GM12865 (cell line): ENCODE measurements at places on chromosomes 12 and 14.

GRCh38 chr12:61542551-61542950 is 717.7 kb upstream of the USP15 start:
- no peak for DNase-seq

- peak; percentile 47 for DNase-seq
Observed at GRCh38 chr14:75543253-75543652, 21.0 kb downstream of the BATF start.

- peak; percentile 26 for DNase-seq
Observed at GRCh38 chr12:122545855-122546254, 18.8 kb downstream of the KNTC1 start.

- no peak for DNase-seq
Observed at GRCh38 chr14:103346286-103346685, 12.2 kb downstream of the EIF5 start.

DNA sequence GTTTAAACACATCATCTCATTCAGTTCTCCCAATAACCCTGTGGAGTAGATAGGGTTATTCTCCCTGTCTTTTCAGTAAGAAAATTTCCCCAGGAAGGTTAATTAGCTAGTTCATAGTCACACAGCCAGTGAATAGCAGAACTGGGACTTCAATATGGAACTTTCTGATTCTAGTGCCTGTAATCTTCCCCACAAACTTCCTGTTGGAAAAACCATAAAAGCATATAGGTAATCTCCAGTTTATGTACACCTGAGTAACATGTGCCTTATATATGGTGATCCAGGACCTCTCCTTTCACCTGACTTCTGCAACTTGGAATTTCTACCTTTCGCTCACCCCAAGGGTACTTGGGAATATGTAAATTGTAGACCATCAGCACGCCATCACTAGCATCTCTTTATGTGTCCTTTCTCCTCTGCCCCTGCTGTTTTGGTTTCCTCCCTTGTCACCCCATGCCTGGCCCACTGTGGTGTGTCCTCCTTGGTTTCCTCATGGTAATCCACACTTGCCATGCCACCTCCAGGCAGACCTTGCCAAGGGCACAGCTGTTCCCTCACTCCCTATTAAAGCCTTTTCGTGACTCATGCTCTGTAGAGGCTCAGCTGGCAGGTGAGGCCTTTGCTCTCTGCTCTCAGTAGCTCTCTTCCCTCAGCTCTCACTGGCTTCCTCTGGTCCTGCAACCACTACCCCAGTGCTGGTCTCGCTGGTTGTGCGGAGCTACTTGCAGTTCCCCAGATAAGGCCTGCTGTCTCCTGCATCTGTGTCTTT is 16.7 kb downstream of the TBC1D30 start:
- DNase-seq: no peak

GRCh38 chr12:52147367-52147963 is 44.3 kb downstream of the KRT80 start:
- DNase-seq: no peak

DNA sequence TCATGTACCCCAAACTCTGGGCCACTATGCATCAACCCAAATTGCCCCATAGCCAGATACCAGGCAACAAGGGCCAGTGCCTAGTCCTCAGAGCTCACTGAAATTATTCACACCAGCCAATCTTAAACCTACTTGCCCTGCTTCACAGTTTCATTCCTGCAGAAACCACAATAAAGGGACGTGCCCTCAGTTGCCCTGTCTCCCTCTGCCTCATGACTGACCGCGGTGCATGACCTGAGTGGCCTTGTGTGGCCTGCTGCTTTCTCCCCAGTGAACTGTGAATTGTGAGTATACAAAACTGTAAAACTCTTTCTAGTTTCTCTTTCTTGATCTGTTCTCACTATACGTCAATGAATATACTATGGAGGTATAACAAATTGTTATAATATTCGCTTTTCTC is 490.9 kb upstream of the MIS18BP1 start:
- peak; percentile 24 for DNase-seq

DNA sequence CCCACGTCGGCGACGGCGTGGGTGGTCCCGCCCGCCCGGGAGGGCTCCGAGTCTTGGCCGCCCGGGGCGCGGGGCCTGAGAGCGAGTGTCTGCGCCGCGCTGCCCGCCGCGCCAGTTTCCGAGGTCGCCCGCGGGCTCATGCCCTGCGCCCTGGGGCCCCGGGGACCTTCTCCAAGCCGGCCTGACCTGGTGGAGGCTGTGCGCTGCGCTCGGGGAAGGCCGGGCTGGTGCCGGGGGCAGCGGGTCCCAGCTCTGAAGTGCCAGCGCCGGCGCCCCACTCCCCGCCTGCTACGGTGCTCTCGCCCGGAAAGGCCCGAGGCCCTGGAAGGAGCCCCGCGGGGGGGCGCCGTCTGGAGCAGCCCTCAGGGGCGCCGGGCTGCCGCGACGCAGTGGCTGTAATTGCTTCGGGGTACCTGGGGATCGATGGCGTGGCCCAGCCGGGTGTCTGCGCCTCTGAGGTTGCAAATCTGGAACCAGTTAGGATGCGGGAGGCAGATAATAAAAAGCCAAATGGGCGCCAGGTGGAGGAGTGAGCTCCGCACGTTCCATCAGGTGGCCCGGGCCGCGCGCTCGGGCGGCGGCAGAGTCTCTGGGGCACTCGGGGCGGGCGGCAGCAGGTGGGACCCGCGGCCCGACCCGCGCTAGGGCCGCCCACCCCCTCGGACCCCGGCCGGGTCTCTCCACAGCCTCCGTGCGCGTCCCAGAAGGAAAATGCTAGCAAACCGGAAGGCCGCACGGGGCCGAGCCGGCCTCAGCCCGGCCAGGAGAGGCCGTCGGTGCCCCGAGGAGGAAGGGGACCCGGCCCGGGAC is 102.3 kb upstream of the DIO3 start:
- no peak for DNase-seq

- no peak for DNase-seq
Observed at GRCh38 chr12:131591136-131591535, 119.8 kb upstream of the SFSWAP start.

GRCh38 chr12:127284870-127285431 is 982.0 kb upstream of the TMEM132C start:
- DNase-seq: peak; percentile 22

DNA sequence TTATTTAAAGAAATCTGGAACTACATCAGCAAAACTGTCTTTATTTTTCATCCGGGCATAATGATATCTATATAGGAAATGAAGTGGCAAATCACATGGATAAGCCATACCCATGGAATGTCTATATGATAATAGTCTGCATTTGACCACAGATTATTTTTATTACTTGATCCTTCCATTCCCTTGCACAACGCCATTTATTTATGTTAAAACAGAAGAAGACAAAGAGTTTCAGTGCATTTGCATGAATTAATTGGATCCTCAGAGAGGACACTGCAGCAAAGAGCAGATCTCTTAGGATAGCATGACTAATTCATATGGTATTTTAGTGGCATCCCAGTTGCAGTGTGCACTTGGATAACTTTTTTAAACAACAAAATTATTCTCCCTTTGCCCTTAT is 345.0 kb downstream of the CCDC91 start:
- DNase-seq: no peak

GRCh38 chr12:55940065-55940732 is 9.2 kb downstream of the DGKA start:
- DNase-seq: peak; percentile 91

GRCh38 chr14:47541662-47542061 is 133.7 kb downstream of the MDGA2 start:
- no peak for DNase-seq

DNA sequence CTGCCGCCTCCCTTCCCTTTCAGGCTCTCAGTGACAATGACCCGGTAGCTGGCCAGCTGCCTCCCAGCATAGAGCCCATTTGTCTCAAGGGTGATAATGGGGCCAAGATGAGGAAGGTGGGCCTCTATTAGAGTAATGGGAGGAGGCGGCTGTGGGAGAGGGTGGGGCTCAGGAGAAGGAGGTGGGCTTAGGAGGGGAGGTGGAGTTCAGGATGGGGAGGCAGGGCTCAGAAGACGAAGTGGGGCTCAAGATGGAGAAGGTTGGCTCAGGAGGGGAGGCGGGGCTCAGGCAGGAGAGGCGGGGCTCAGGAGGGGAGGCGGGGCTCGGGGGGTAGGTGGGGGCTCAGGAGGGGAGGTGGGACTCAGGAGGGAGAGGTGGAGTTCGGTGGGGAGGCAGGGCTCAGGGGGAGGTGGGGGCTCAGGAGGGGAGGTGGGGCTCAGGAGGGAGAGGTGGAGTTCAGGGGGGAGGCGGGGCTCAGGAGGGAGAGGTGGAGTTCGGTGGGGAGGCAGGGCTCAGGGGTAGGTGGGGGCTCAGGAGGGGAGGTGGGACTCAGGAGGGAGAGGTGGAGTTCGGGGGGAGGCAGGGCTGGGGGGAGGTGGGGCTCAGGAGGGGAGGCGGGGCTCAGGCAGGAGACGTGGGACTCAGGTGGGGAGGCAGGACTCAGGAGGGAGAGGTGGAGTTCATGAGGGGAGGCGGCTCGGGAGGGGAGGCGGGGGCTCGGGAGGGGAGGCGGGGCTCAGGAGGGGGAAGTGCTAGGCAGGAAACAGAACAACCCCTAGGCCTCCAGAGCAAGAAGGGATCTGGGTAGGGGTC is 36.8 kb downstream of the IQSEC3 start:
- peak; percentile 30 for DNase-seq

DNA sequence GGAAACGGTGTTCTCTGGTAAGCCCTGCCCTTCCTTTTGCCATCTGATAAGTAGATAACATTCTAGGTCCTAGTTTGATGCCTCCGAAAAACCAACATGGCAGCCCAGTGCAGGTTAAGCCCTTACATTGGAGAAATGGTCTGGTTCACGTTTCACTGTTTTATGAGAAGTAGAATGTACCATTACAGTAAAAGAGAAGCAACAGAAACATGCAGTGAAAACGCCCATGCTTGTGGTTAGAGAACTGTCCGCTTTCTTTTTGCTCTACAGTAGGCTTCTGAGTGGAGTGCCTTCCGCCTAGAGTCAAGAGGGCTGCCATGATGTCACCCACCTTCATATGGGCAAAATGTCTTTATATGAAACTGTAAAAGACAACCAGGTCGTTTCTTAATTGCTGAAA is 190.4 kb upstream of the BCL2L14 start:
- DNase-seq: no peak

DNA sequence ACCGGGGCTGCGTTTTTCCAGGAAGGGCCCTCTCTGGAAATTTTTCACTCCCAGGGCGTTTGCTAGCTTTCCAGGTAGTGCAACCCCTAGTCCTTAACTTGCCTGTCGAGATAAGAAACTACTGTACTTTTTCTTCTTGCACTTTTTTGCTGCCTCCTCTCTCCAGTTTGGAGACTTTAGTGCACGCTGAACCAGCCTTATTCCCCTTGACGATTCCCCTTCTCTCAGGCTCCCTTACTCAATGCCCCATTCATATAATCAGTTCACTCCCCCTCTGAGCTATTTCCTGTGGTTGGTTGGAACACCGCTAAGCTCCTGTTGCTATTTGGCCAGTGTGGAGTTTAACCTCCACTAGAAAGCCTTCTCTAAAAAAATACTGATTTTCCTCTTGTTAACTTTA is 682 bp downstream of the CREBL2 start:
- DNase-seq: peak; percentile 56

DNA sequence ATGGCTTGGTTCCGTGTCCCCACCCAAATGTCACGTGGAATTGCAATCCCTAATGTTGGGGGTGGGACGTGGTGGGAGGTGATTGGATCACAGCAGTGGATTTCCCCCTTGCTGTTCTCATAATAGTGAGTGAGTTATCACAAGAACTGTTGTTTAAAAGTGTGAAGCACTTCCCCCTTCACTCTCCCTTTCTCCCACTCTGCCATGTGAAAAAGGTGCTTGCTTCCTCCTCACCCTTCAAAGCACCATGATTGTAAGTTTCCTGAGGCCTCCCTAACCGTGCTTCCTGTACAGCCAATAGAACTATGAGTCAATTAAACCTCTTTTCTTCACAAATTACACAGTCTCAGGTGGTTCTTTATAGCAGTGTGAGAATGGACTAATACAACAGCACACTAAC is 5.3 kb upstream of the CEP128 start:
- DNase-seq: no peak

DNA sequence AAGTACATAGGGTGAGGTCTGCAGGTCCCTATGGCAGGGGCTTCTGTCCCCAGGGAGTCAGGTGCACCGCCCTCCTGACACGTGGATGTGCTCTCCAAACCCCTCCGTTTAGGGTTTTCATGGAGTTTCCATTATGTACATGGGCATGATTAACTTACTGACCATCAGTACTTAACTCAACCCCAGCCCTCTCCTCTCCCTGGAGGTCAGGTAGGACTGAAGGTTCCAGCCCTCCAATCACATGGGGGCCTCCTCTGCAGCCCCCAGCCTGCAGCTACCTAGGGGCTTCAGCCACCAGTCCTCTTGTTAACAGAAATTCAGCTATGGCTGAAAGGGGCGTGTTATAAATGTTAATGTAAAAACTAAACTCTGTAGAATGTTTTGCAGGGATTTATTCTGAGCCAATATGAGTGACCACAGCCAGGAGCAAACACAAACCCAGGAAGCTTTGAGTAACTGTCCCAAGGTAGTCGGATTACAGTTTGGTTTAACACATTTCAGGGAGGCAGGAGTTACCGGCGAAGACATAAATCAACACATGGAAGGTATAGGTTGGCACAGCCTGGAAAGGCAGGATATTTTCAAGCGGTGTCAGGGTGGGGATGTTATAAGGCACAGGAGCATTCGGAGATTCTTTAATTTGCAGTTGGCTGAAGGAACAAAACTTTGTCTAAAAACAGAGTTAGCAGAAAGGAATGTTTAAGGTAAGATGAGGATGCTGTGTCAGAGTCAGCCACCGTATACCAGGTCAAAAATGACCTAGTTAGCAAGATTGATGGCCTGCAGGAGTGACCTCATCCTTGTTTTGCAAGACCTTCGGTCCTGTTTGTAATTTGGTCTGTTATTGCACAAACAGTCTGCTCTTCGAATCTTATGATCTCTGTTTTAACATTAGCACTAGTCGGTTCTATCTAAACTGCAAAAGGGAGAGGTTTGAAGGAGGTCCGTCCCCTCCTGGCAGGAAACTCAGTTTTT is 75.2 kb downstream of the TNFAIP2 start:
- DNase-seq: no peak

GRCh38 chr12:132638541-132639408 is 20.2 kb downstream of the P2RX2 start:
- DNase-seq: no peak

GRCh38 chr12:10466311-10466710 is 13.1 kb upstream of the KLRC1 start:
- no peak for DNase-seq

DNA sequence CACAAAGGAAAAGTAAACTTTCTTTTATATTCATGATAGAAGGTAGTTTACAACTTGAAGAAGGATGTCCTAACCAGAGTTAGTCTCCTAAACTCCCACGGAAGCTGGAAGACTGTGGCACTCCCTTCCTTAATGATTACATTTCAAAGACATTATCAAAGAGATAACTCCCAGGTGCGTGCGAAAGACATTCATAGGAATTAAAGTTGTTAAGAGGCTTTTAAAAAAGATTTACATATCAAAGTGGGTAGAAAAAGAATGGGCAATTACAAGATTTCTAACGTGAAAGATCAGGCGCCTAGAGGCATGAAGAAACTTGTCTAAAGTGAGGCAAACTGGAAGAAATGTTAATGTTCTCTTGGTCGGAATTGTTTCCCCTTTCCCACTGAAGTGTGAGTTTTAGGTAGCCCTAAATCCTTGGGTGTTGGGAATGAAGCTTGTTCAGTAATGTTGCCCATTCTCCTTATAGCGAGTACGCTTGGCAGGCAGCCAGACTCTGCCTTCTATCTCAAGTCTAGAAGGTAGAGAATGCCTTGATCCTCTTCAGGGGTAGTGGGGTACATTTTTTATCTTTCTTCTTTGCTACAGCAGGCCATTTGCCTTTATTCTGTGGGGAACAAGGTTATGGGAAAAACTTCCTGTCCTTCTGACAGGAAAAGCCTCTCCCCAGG is 642.0 kb downstream of the SLC6A15 start:
- DNase-seq: no peak

GRCh38 chr14:91692075-91692474 is 39.8 kb downstream of the CATSPERB start:
- DNase-seq: no peak

GRCh38 chr14:90272523-90272922 is 16.2 kb downstream of the PSMC1 start:
- no peak for DNase-seq
